ENCODE measurements at places on chromosomes 13 and 19.

GRCh38 chr13:47094734-47095434, 198.0 kb upstream of the HTR2A start:
- no peak for DNase-seq

DNA sequence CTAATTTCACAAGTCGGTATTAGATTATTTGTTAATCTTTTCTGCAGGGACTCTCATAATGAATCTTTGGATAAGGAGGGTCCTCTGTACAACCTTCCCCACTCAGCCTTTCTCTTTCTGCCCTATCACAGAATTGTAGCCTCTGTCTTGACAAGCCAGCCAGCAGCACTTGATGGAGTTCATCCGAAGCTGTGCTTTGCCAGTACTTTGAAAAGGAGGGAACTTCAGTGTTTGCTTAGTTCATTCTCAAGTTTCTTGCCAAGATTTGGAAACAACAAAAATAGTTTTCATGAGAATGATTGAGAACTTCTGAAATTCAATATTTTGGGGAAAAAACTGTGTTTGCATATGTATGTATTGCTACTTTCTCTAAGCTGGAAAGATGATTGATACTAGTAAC, 69.3 kb upstream of the HMGB1 start:
- no peak for DNase-seq

GRCh38 chr13:46211116-46211482, 629 bp upstream of the LRRC63 start:
- peak; percentile 26 for DNase-seq

DNA sequence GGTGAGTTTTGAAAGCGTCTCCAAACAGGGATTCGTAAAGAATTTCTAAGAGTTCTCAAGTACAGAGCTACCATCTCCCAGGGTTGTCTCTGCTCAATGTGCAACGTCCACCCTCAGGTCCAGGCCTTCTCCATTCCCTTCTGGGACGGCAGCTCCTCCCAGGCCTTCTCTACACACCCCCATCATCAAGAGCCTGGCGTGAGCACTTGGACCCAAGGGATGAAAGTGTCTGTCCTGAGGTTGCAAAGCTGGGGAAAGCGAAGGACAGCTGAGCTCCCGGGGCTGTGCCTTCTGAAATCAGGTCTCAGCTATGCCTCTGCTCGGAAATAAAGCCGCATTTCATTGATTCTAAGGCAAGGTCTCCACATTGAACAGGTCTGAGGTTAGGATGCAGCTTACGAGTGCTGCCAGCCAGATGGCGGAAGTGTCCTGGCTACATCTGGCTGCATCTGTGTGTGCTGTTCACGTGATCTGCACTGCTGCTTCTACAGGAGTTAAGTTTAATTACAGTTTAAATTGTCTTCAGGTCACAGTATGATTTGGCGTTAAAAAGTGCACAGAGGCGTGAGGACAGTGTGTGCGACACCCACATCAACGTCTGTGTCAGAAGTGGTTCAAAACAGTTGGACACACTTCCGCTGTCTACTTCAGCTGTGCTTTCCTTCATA, 27.0 kb upstream of the MIER2 start:
- DNase-seq, result no peak

DNA sequence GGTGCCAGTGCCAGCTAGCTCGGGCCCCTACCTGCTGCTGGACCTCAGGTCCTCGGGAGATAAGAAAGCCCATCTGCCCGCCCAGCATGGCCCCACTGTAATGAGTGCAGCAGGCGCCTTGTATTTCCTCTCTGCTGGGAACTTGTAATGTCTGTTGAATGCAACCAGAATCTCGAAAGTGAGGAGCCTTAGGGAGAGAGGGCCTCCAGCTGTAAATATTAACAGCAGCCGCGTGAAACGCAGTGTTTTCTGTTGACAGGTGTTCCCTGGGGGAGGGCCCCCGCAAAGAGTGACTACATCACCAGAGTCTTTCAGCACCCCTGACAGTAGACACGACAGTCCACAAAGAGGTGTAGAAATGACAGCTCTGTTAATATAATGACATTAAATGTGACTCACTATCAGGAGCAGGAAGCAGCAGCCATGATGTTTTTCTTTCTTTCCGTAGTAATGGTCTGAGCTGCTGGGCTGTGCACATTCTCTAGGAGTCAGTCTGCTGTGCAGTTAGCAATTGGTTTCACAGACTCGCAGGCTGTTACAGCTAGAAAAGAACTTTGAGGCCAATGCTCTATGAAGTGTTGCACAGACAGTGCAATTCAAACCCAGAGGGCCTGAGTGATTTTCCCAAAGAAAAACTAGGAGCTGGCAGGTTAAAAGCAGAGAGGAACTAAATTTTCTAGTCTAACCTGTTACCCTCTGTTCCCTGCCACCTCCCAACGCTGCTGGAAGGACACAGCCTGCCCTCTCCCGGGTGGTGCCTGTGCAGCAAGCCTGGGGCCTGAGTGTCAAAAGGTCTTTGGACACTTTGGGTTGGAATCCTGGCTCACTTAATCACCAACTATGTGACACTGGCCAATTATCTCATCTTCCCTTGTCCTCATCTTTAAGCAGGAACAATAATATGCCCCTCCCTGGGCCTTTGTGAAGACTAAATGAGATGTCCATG, 58.6 kb upstream of the WASF3 start:
- peak; percentile 69 for DNase-seq
